Ovary (tissue), 10 donors: ENCODE measurements at places on chromosomes 16 and 17. TPM values are rescaled to one million over a fixed set of nuclear protein-coding genes. Genes with fewer than 3 reads are reported as not detected.

- DNase-seq, result no peak
Measured at GRCh38 chr17:35569405-35569804, 8.8 kb upstream of the SLFN14 start.

The ALKBH5 gene
- total RNA-seq, result 105 TPM

- no peak for DNase-seq
Measured at GRCh38 chr17:59914274-59914854, 21.4 kb downstream of the RPS6KB1 start.

- DNase-seq, result peak; percentile 47
Measured at GRCh38 chr16:16014329-16015224, 65.2 kb downstream of the ABCC1 start.

The HOXB13 gene
- not detected for total RNA-seq
